ENCODE measurements at places on chromosomes 6 and 20. TPM values are rescaled to one million over a fixed set of nuclear protein-coding genes. Genes with fewer than 3 reads are reported as not detected.
A peak's percentile ranks its signal among the peaks of the same experiment; 100 is the strongest.

DNA sequence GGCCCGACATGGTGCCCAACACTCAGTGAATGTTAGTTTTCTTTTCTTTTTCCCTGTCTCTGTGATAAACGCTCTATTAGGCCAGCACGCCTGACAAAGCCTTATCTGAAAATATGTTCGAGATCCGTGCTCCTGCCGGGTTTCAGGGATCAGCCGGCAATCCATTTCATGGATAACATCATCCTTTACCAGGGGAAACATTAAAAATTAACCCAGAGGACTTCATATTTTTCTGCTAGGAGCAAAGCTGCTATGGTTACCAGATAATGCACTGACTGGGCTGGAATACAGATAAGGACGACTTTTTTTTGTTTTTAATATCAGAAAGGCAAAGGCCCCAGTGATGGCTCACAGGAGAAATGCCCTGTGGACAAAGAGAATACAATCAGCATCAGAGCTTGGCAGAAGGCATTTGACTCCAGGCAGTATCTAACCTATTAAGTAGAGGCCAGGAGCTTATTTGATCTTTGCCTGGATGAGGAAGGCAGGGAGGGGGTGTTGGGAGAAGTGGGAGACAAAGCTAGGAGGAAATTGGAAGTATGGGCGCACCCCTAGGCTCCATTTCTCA is 482.0 kb upstream of the CHD6 start:
- no peaks in the 10 kb centered on the region for H3K27me3 ChIP-seq
- peak; percentile 80 for DNase-seq
- peak overlapping the region; percentile 99 for H3K27ac ChIP-seq

DNA sequence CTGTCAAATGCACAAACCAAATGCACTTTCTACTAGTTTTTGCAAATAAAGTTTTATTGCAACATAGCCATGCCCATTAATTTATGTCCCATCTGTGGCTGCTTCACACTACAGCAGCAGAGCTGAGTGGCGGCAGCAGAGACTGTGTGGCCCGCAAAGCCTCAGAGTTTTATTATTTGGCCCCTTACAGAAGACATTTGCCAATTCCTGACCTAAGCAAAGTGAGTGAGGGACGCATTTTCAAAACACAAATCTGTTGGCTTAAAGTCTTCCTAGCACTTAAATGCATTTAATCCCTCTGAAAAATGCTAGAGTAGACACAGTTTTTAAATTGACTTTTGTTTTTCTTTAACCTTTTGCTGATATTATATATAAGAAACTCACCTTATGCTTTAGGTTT is 126.4 kb downstream of the PHACTR3 start:
- H3K4me1 ChIP-seq = no peaks in the 10 kb centered on the region
- H3K27me3 ChIP-seq = no peaks in the 10 kb centered on the region
- no peaks in the 10 kb centered on the region for H3K36me3 ChIP-seq
- H3K27ac ChIP-seq = no peak overlapping the region
- no peak for DNase-seq
- no peak overlapping the region for H3K4me3 ChIP-seq

- H3K4me1 ChIP-seq = peaks cover 5% of the 10 kb centered on the region
- peak; percentile 74 for DNase-seq
- H3K4me3 ChIP-seq = no peak overlapping the region
- H3K36me3 ChIP-seq = no peaks in the 10 kb centered on the region
Measured at GRCh38 chr6:134238960-134239795, 78.7 kb downstream of the SGK1 start.

DNA sequence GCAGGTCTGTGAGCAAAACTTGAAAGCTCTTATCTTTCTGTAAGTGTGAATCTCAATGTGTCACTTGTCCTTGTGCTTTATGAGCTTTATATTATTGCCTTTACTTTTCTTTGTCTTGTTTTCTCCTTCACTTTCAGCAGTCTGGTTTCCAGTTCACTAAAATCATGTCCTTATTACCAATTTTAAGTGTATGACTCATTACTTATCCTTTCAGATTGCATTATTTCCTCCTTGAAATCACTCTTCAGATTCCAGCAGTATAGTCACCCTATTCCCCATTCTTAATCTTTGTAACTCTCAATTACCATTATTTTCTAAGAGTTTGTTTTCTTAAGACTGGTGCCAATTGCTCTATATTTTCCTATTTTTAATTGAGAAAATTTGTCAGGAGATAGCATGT is 117.4 kb upstream of the GRIK2 start:
- H3K36me3 ChIP-seq = no peaks in the 10 kb centered on the region
- H3K27me3 ChIP-seq = no peaks in the 10 kb centered on the region
- DNase-seq = no peak
- H3K27ac ChIP-seq = no peak overlapping the region
- no peaks in the 10 kb centered on the region for H3K4me1 ChIP-seq
- H3K4me3 ChIP-seq = no peak overlapping the region

DNA sequence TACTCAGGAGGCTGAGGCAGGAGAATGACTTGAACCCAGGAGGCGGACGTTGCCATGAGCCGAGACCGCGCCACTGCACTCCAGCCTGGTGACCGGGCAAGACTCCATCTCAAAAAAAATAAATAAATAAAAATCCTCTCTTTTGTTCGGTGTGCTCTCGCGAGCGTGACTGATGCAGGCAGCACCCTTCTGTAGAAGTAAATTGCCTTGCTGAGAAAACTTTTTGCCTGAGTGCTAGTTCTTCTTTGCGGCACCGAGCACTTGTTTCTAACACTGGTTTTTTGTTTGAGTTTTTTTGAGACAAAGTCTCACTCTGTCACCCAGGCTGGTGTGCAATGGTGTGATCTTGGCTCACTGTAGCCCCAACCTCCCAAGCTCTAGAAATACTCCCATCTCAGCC is 30.5 kb downstream of the PLN start:
- no peak overlapping the region for H3K4me3 ChIP-seq
- no peak overlapping the region for H3K27ac ChIP-seq
- DNase-seq = no peak

DNA sequence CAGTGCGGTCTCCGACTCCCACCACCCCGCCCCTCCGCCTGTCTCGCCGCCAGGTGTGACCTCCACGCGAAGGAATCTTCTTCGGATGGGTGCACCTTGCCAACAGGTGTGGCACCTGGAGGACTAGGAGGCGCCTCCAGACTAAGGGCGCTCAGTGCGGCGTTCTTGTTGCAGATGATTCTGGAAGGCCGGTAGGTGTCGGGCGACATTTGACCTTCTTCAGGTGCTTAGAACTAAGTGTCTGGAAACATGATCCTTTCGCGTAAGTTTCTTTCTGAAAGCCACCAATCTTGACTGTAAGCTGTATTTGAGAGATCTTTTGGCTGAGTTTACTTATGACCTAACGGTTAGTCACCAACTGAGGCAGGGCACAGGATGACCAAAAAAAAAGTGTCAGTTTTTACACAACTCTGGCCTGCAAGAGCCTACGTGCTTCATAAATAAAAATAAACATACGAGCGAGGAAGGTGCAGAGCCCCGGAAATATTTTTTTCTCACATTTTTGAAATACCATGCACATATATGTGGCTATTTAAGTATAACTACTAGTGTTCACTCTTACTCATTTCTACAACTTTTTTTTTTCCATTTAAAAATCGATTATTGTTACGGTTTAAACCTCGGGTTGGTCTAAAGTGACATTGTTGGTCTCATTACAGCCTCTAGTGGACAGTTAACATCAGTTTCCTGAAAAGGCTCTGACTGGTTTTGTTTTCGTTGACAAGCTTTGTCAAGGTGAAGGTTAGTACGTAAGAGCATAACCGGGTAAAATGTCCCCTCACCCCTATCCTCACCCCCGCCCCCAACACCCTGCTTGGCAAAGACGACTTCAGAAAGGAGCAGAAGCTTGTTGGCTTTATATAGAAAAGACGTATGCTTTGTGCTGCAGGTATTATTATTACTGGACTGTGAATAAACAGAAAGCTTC is 1.6 kb upstream of the ATXN1 start:
- H3K27ac ChIP-seq = peak overlapping the region; percentile 39
- H3K4me1 ChIP-seq = peaks cover 12% of the 10 kb centered on the region
- DNase-seq = peak; percentile 61

DNA sequence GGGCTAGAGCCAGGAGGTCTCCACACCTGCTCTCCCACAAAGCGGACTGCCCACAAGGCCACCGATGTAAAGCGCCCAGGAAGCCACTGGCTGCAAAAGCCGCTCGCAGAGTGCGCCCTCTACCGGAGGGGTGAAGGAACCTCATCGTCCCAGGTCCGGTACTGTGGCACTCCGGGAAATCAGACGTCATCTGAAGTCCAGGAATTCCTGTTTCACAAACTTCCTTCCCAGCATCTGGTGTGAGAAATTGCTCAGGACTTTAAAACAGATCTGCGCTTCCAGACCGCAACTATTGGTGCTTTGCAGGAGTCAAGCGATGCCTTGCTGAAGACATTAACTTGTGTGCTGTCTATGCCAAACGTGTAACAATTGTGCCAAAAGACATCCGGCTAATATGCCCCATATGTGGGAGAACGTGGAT is 115.1 kb upstream of the ARID1B start:
- no peak overlapping the region for H3K4me3 ChIP-seq
- H3K27ac ChIP-seq = no peak overlapping the region
- DNase-seq = no peak
- no peaks in the 10 kb centered on the region for H3K27me3 ChIP-seq

GRCh38 chr20:63606686-63607085 is 20.2 kb downstream of the GMEB2 start:
- H3K27ac ChIP-seq = no peak overlapping the region
- H3K4me1 ChIP-seq = no peaks in the 10 kb centered on the region
- DNase-seq = no peak

DNA sequence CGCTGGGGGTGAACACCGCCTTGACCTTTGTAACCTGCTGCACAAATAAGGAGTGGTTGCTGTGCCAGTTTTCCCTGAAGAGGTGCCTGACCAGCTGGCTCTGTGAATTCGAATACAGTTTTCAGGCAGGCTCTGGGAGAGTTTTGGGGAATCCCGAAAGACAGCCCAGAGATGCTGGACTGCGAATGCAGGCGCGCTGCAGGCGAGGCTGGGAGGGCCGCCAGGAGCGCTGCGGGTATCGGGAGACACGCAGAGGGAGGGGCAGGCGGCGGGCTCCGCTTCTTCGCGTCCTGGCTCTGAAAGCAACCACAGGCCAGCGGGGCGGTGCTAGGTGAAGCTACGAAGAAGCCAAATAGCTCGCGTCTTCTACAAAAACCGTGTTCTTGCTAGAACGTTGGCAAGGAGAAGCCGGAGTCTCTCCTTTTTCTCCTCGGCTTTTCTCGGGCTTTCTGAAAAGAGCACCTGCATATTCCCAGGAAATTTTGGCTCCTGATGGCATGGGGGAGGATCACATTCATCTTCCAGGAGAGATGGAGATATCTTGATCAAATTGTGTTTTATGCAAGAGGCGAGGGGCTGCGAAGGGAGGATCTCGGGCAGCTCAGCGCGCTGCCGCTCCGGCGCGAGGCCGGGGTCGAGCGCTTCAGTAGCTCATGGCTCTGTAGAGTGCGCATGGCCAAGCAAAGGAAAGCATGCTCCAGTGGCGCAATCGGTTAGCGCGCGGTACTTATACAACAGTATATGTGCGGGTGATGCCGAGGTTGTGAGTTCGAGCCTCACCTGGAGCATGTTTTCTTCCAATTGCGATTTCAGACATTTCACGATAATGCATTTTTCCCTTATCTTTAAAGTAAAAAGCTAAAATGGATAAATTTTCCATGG is 158.1 kb upstream of the ZNF184 start:
- peak; percentile 52 for DNase-seq
- peak overlapping the region; percentile 51 for H3K4me3 ChIP-seq
- no peaks in the 10 kb centered on the region for H3K4me1 ChIP-seq
- H3K27ac ChIP-seq = no peak overlapping the region
- H3K36me3 ChIP-seq = no peaks in the 10 kb centered on the region

DNA sequence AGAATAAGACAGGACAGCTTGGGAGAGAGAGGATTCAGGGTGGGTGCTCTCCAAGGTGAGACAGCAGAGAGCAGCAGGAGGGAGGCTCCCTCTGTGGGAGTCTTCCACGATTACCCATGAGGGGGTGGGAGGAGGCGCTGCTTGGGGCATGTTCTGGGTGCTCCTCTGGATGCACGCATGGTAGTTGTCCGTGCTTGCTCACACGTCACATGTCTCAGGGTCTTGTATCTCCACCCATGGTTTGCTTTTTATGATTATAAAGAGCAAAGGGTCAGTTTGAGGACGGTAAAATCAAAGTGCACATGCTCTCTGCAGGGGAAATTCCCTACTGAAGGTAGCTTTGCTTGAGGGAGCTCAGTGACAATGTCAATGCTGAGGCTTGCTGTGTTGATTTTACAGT is 338.4 kb downstream of the THBS2 start:
- H3K4me3 ChIP-seq = no peak overlapping the region
- no peak for DNase-seq
- no peaks in the 10 kb centered on the region for H3K27me3 ChIP-seq
- H3K36me3 ChIP-seq = no peaks in the 10 kb centered on the region
- H3K27ac ChIP-seq = no peak overlapping the region

DNA sequence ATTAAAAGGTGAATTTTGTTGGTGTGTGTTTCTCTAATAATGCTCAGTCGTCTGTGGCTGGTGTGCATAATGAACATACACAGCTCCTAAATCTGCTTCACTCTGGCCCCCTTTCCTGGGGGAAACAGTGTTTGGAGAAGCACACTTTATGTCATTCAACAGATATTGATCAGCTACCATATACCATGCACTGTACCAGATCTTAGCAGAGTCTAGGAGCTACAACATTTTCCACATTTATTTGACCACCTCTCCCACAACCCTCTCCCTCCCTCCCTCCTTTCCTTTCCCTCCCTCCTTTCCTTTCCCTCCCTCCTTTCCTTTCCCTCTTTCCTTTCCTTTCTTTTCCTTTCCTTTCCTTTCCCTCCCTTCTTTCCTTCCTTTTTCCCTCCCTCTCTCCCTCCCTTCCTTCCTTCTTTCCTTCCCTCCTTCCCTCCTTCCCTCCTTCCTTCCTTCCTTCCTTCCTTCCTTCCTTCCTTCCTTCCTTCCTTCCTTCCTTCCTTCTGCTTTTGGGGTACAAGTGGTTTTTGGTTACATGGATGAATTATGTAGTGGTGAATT is 85.7 kb downstream of the PLCB4 start:
- no peaks in the 10 kb centered on the region for H3K27me3 ChIP-seq
- H3K36me3 ChIP-seq = no peaks in the 10 kb centered on the region
- H3K4me1 ChIP-seq = no peaks in the 10 kb centered on the region
- DNase-seq = no peak
- H3K4me3 ChIP-seq = no peak overlapping the region
- H3K27ac ChIP-seq = no peak overlapping the region

GRCh38 chr20:62876902-62877816 is 15.5 kb upstream of the TCFL5 start:
- DNase-seq = peak; percentile 32
- H3K4me3 ChIP-seq = no peak overlapping the region
- no peak overlapping the region for H3K27ac ChIP-seq
- H3K36me3 ChIP-seq = peaks cover 27% of the 10 kb centered on the region
- H3K4me1 ChIP-seq = peaks cover 19% of the 10 kb centered on the region

The PPP2R5D gene
- 38.6 TPM for polyA plus RNA-seq

The ARFGEF3 gene
- polyA plus RNA-seq = not detected

The C20orf202 gene
- polyA plus RNA-seq = not detected

The CAGE1 gene
- not detected for polyA plus RNA-seq

The SGK2 gene
- polyA plus RNA-seq = 0.57 TPM

The SLC18B1 gene
- polyA plus RNA-seq = 1.2 TPM

The C20orf141 gene
- polyA plus RNA-seq = 1.2 TPM

The CYP39A1 gene
- not detected for polyA plus RNA-seq

The CALHM6 gene
- 0.31 TPM for polyA plus RNA-seq

The SLC22A7 gene
- polyA plus RNA-seq = not detected

The PKIB gene
- 0.32 TPM for polyA plus RNA-seq

The SPATA25 gene
- polyA plus RNA-seq = 2.9 TPM
